ENCODE measurements at places on chromosomes 16 and 17. TPM values are rescaled to one million over a fixed set of nuclear protein-coding genes. Genes with fewer than 3 reads are reported as not detected.

The RASD1 gene
- total RNA-seq, result 1.2 TPM

The KIF18B gene
- total RNA-seq, result 39.9 TPM

The C16orf74 gene
- 16.1 TPM for total RNA-seq

The CTRB2 gene
- total RNA-seq, result not detected

The YBX2 gene
- total RNA-seq, result 0.47 TPM

The CEMP1 gene
- total RNA-seq, result not detected

The BAIAP3 gene
- total RNA-seq, result 1.8 TPM

The HOXB7 gene
- 37.7 TPM for total RNA-seq

The PPY gene
- not detected for total RNA-seq

All from A549 treated with ZK216348 at 1 μM for 4 hours (cell line).